ENCODE measurements at places on chromosomes 7 and 10.

DNA sequence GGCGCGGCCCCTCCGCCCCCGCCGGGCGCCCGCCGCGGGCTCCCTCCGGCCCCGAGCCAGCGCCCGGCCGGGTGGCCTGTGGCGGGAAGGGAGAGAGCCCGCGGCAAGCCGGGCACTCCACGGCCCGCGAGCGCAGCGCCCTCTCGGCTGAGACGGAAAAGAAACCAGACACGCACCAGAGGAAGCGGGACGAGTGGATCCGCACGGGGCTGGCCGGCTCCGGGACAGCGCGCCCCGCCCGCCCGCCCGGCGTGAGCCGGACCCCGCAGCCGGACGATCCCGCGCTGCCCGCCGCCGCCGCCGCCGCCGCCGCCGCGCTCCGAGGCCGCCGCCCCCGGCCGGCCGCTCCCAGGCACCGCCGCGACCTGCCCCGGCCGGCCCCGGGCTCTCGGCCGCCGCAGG is 300 bp downstream of the ARHGAP21 start:
- peak; percentile 42 for DNase-seq

DNA sequence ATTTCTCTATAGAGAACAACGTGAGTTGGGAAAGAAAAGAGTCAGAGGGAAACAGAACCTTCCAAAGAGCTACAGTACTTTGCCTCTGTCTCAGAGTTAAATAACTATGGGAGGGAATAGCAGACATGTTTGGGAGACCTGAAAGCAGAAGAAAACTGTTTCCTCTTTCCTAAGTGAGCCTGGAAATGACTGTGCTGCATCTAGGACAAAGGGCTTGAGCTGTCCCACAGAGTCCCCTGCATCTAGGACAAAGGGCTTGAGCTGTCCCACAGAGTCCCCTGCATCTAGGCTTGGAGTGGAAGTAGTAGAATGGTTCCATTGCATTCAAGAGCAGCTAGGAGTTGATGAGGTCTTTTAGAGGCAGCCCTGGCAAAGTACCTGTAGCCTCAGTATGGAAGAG is 149.7 kb downstream of the DKK1 start:
- no peak for DNase-seq

DNA sequence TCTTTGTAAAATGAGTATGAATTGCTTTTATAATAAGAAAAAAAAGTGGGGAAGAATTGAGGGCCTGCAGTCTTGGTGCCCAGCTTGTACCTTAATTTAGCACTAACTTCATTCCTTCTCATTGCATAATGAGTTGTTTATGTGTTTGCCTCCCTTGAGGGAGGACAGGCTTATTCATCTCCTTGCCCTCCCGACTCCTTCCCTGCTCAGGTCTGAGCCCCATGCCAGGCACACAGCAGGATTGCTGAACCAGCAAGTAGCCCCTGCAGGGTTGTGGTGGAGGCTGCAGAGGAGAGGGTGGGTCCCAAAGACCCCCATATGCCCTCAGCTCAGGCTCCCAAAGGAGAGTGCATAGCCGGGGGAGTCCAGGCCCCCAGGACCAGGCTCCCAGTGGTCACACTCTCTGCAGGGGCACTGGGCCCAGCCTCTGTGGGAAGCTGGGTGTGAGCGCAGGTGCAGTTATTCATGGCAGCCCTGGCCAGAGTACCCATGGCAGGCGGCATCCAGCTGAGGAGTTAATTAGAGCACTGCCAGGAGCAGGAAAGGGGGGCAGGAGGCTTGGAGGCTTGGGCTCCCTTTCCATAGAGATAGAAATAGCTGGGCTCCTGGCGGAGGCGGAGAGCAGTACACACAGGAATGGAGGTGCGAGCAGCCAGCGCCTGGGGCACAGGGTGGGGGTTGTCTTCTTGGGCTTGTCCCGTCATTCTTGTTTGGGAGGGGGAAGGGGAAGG is 28.2 kb upstream of the GOLGA7B start:
- no peak for DNase-seq

DNA sequence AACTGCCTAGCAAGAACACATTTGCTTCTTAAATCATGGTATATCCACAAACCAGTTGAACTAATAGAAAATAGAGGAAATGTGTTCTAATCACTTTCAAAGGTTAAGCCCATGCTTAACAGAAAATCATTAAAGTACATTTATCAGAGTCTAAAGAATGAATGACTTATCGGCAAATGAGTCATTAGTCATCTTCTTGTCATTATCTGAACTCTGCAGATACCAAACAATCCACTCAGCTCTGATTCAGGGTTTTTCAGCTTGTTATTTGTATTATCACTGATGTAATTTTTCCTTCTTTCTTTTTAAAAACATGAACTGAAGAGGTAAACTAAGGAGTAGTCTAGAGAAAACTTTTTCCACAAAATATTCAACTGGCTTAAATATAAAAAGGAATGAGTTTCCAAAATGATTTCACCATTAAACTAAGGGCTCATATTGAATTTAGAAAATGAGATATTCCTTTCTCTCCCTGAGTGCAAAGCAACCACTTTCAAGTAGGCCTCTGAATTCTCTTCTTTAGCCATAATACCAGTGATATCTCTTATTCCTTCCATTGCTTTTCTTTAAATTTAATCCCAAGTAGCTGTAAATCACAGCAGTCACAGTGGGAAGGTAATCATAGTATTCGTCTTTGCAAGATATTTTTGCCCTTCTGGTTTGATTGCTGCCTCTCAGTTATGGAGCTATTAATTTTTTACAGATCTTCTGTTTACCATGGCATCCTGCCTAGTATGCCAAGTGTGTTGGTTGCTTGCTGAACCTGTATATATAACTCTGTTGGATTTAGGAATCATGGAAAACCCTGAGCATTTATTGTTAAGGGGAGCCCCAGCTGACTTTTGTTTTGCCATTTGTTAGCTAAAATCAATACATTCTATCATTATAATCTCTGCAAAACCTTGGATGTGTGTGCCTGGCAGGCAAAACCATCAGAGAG is 125.1 kb downstream of the THSD7A start:
- no peak for DNase-seq

DNA sequence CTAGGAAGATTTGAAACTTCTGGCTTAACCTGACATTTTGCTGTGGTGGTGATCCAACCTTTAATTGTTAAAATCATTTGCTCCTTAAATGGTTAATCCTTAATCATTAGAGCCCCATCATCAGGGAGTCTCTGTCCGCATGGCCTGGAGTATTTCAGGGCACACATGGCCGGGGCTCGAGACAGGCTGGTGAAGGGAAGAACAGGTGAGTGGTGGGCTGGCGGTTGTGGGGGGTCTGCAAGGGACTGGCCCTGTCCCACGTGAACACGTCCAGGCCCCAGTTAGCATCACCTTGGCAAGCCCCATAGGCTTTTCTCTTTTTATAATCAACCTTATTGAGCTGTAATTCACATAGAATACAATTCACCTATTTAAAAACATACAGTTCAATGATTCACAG is 109.5 kb downstream of the DNAJB6 start:
- no peak for DNase-seq

GRCh38 chr7:74012842-74013249 is 15.1 kb upstream of the ELN start:
- DNase-seq, result no peak

- no peak for DNase-seq
Observed at GRCh38 chr7:127629268-127629854, 11.4 kb upstream of the PAX4 start.

- DNase-seq, result no peak
Observed at GRCh38 chr7:92875173-92875572, 38.8 kb upstream of the CDK6 start.

- no peak for DNase-seq
Observed at GRCh38 chr10:19983880-19984565, 167.8 kb downstream of the PLXDC2 start.

GRCh38 chr10:124578231-124579010 is 116.8 kb downstream of the LHPP start:
- DNase-seq, result no peak

DNA sequence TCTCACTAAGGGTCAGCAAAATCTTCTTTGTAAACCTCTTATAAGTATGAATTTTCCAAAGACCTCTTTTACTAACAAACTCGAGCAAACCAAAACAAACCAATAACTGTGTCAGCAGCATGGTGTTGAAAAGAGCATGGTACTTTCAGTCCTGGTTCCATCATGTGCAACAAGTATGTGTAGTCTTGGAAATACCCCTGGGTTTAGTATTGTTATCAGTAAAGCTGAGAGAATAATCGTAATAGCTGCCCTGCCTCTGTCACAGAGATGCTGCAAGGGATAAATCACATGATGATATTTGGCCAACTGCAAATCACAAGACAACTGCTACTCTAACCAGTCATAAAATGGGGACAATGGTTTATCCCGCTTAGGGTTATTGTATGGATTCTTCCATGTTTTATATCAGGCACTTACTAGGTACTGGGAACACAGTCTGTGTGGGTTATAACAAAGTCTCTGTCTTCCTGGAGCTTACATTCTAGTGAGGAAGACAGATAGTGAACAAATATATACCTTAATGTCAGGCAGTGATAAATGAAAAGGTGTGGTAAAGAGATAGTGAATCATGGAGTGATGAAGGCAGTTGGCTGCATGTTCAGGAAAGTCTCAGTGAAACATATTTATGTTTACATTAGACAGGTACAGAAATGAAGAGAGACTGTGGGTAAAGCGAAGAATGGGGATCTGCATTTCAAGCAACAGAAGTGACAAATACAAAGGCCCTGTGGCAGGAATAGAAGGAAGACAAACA is 60.5 kb upstream of the C10orf90 start:
- no peak for DNase-seq

DNA sequence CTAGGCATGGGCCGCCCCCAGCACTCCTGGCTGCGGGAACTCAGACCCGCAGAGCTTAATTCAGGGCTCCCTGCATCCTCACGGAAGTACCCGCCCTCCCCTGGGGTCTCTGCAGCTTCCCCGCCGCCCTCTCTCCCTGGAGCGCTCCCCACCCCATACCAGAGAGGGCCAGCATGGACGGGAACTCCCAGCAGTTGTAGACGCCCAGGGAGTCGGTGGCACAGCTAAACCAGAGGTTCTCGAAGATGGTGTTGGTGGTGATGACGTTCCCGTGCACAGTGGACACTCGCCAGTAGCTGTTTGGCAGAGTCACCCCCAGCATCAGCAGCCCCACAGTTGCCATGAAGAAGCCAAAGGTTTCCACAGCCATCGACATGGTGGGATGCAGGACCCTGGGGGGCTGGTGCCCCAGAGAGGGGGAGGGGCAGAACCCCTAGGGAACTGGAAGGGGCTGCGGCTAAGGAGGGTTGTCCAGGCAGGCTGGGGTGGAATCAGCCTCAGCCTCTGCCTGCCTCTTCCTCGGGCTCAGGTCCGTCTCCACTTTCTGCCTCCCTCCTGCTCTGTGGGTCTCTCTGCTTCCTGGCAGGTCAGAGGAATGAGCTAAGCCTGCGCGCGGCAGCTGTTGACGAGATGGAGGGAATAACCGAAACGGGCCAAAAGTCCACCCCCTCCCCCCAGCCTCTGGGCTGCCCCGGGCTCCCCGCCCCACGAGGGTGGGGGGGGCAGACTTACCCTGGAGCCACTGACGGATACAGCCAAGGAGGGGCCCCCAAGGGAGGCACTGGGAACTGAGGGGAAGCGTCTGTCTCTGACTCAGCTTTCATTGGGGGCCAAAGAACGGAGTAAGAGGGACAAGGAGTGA is at the start of gene CLDN15:
Gene CLDN15 (minus strand): TSS at position 597 of the 862 bp plus-strand sequence. CDS start 221 bp downstream, at position 376.
- no peak for DNase-seq

- no peak for DNase-seq
Observed at GRCh38 chr10:44832595-44833390, 78.3 kb upstream of the TMEM72 start.

- no peak for DNase-seq
Observed at GRCh38 chr7:44307301-44307900, 18.0 kb downstream of the CAMK2B start.

DNA sequence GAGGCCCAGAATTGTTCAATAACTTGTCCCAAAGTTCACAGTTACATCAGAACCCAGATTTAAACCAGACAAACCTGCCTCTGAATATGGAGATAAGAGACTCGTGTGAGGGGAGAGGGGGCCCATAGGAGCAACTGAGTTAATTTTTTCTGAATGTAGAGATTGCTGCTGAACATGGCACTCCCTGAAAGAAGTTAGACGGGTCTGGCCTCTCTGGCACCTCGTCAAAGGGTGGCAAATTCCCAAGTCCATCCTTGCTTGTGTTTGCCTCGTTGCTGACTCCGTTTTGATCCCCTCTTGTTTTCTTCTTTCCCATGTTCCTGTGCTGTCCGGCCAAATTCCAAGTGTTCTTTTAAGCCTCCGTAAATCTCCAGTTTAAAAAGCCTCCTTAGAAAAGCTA is 35.2 kb upstream of the YAE1 start:
- DNase-seq, result no peak

DNA sequence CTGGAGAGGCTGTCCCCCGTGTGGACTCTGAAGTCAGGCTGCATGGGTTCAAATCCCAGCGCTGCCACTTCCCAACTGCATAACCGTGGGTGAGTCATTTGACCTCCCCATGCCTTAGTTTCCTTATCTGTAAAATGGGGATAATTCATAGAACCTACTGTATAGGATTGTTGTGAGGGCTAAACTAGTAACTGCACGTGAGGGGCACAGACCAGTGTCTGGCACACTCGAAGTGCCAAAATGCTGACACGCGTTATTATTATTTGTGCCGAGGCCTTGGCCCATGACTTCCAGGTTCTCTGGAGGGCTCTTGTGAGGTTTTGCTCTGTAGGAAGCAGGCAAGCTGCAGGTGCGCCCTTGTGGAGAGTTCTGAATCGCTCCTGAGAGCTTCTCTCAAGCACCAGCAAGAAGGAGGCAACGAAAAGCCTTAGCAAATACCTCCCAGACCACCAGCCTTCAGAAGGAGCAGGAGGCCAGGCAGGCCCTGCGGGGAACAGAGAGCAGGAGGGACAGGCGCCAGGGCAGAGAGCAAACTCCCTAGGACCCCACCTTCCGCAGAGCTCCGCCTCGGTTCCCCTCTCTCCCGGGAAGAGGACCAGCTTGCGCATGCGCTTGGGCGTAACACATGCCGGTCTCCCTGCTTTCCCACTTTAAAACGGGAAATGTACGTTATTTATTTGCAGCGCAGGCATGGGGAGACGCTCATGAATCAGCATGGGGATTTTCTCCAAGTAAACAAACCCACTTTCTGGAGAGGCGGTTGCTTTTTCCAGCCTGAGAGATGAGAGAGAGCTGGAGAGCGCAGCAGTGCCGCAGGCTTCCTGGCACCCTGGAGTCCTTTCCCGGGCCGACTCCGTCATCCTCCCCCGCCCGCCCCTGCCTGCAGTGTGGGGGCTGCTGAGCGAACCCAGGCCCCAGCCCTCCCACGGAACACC is 39.6 kb downstream of the SORCS3 start:
- no peak for DNase-seq

DNA sequence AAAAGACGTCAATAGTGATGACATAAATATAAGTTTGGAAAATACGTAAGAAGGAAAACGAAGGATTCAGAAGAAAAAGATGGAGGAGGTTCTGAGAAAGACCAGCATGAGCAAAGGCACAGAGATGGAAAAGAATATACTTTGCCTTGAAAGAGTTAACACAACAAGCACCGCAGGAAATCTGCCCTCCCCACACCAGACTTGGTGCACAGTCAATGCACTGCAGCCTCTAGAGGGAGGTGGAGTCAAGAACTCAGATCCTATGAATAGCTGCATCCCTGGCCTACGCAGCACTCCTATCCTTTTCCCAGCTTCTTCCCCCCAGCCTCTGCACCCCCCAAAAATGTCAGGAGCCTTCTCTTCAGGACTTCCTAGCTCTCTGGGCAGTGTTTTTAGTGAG is 1370.6 kb upstream of the LRRTM3 start:
- no peak for DNase-seq

All from immature natural killer cell (primary cell).